ENCODE measurements at places on chromosomes 7 and 10.
A peak's percentile ranks its signal among the peaks of the same experiment; 100 is the strongest.

DNA sequence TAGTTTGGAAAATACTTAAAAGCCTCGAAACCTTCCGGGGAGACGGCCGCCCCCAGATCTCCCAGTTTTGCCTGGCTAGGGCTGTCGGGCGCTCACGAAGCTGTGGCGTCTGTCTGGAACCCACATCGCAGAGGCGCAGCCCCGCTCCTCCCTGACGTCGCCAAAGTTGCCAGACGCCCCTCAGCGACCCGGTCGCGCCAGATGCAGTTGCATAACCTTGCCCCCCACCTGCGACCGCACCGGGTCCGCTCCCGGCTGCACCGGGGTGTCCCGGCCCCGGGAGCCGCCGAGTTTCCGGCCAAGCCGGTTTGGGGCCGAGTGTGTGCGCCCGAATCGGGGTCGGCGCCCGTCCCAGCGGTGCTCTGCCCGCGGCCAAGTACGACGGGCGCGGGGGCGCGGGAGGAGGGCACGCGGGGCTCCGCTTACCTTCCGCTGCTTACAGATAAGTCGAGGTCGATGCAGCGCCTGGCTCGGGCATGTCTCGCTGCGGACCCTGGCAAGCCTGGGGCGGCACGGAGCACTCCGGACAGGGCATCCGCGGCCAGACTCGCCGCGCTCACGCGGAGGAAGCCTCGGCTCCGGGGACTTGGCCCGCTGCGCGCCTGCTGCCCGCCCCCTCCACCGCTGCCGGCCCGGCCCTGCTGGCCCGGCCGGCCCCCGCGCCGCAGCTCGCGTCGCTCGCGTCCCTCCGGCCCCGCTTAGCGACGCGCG lies 665 bp downstream of the INSYN2A start:
- no peak for DNase-seq

GRCh38 chr7:102916426-102916825 lies 3.6 kb downstream of the LRRC17 start:
- no peak for DNase-seq

DNA sequence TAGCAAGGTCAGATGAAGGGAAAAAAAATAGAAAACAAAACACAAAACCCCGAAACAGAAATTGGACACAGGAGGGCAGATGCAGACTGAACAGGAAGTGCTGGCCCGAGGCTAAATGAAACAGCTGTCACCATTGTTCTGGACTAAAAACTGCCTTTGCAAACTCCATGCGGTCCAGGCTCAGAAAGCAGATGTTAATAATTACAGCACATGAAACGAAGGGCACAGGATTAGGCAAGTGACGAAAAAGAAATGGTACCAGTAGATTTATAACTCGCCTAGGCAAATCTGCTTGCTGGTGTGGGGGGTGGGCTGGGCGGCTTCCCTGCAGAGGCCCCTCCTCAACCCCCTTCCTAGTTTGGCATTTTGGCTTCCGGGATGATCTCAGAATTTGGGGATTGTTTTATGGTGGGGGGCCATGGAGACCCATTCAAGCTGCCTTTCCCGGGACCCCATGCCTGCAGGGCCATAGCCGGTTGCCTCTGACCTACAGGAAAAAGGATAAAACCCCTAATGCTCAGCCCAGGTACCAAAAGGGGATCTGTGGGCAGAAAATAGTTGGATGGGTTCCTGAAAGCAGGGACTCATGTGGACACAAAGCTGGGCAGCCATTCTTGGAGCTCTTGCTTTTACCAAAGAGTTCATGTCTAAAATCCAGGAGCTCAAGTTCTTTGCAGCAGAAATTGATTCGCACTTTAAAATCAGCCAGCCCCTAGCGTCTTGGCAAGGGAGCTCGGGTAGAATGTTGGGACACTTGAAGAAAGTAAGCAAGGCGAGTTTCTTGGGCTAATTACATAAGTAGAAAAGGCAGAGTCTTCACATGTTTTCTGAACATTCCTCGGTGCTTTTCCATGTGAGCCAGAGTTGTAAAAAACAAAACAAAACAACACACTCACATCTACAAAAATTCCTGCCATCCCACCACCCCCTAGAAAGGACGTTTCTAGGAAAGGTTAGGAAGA lies 39.0 kb upstream of the EMX2 start:
- DNase-seq = no peak

DNA sequence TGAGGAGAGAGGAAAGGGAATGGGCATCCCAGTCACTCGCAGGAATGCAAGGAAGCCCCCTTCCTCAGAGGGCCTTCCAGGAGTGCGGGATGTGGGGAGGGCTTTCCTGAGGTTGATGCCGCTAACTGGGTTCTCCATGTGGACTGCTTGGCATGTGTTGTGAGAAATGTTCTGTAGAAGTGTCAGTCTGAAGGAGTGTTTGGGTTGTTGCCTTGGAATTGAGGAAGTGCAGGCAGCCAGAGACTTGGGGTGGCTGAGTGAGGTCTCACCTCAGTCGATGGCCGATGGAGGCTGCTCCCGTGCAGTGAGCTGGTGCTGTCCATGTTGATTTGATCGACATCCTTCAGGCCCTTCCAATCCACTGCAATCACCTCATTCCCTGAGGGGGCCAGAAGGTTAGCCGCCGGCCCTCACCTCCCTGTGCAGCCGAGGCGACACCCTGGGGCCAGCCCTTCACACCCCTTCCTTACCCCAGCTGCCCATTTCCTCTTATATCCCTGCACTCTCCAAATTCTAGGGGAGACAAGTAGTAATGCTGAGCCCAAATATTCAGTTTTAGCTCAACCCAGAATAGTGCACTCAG lies 2.7 kb downstream of the FAM131B start:
- DNase-seq = no peak

GRCh38 chr10:96767611-96768010 lies 47.3 kb upstream of the PIK3AP1 start:
- DNase-seq = no peak

DNA sequence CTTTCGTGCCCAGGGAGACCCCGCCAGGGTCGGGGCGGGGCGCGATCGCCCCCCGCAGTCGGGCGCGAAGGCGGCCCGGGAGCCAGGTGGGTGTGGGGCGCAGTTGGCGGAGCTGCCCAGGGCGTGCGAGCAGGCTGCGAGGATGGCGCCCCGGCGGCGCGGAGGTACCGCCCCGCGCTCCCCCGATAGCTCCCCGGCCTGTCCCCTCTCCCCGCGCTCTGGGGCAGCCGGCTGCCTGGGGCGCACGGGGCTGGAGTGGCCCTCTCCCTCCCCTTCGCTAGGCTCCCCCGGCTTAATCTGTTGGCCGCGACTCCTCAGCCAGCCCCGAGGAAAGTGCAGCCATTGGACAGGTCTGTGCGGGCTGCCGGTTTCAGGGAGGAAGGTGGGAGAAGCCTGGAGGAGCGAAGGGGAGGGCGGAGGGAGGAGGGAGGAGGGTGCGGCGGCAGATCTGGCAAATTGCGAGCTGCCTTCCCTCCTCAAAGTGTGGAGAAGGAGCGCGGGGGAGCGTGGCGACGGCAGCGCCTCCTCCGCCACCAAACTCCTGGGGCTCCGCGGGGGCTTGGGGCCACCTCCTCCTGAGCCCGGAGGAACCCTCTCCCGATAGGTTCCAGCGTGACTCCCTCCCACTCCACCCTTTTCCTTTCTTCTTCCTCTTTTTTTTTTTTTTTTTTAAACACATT lies 361 bp upstream of the PLXDC2 start:
- no peak for DNase-seq

DNA sequence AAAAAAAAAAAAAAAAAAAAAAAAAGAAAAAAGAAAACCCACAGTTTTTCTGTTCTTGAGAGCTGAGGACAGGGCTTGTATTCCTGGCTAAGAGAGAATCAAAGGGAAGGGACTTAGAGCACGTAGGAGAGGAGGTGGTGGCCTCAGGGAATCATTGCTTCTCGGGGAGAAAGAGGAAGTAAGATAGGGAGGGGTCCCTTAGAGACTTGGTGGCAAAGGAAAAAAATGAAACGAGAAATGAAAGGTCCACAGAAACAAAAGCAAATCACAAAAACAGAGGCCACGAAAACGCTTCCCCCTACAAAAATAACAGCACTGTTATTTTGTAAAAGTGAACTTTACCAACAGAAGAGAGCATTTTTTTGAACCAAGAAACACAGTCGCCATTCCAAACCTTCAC lies 323.1 kb upstream of the GALNT17 start:
- DNase-seq = no peak

DNA sequence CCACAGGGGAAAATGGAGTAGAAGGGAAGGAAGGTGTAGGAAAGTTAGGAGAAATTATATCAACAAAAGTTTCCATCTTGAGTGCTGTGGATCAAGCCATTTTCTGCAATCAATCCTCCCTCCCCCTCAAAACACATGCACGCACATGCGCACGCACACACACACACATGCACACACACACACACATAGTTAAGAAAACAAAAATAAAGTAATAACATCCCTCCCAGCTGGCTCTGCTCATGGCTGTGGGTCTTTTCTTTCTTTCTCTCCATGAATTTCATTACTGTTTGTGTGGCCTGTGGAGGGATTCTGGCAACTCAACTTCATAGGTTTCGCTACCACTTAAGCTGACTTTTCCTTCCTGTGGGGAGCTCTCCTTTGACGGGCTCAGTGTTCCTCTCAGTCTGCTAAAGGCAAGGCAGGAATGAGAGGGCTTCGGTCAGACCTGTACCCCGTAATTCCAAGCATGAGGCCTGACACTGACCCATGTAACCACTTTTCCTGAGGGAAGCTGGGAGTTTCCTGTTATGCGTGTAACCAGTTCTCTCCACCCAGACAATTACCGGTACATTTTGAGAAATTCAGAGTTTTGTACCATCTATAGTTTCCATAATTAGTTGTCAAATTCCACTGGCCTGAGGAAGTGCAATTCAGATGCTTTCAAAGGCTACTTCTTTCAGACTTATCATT lies 79.8 kb downstream of the ZNF92 start:
- DNase-seq = no peak

DNA sequence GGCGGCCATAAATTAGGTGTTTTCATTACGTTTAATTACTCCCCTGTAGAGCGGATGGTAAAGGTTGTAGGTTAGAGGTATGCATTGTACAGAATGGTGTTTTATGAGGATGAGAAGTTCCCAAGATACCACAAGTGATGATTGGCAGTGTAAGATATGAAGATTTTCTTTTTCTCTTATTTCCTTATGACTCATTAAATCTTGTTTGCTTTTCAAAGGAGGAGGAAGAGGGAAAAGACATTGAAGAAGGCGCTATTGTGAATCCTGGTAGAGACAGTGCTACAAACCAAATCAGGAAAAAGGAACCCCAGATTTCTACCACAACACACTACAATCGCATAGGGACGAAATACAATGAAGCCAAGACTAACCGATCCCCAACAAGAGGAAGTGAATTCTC lies 133.9 kb downstream of the AASS start:
- DNase-seq = no peak

- DNase-seq = no peak
These were observed 213.9 kb upstream of the PPP2R2D start for GRCh38 chr10:131686781-131687420.

- DNase-seq = no peak
These were observed 50.0 kb upstream of the PTN start for GRCh38 chr7:137393570-137393969.

DNA sequence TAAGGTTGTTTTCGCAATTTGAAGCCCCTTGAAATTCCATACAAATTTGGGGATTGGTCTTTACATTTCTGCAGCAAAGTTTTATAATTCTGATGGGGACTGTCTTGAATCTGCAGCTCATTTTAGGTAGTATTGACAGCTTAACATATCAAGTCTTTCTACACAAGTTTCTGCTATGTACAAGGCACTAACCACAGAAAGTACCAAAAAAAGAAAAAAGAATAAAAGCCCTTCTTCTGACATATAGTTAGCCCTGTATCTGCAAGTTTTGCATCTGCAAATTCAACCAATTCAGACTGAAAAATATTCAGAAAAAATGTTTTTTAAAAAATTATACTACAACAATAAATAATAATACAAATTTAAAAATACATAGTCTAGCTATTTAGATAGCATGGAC lies 15.3 kb downstream of the POT1 start:
- DNase-seq = no peak

DNA sequence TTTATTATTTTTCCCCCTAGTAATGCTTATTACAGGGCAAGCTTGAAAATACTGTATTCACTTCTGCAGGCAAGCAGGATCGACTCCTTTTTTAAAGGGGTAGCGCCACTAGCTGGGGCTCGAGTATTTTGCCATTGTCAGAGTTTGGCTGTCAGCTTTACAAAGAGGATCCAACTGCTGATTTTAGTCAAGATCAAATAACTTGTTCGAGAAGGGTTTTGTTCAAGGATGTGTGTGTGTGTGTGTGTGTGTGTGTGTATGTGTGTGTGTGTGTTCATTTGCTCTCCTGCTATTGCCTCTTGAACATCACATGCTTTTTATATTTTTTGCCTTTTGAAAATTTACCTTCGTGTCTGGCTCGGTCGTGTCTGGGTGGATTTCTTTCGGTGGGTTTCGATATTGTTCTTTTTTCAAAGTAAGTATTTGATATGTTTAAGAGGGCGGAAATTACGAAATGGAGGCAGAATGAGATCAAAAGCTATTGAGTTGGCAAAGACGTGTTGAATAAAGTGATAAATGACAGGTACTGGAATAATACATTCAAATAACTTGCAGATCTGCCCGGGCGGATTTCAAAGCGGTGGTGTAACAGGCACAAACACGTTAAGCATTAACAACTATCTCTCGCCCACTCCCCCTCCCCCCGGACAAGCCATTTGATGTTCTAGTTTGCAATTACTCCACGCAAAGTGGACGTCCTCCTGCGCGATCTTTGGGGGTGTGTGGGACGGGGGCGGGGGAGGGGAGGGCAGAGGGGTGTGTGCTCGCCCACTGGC lies 1.1 kb downstream of the ARID5B start:
- DNase-seq = peak; percentile 72

DNA sequence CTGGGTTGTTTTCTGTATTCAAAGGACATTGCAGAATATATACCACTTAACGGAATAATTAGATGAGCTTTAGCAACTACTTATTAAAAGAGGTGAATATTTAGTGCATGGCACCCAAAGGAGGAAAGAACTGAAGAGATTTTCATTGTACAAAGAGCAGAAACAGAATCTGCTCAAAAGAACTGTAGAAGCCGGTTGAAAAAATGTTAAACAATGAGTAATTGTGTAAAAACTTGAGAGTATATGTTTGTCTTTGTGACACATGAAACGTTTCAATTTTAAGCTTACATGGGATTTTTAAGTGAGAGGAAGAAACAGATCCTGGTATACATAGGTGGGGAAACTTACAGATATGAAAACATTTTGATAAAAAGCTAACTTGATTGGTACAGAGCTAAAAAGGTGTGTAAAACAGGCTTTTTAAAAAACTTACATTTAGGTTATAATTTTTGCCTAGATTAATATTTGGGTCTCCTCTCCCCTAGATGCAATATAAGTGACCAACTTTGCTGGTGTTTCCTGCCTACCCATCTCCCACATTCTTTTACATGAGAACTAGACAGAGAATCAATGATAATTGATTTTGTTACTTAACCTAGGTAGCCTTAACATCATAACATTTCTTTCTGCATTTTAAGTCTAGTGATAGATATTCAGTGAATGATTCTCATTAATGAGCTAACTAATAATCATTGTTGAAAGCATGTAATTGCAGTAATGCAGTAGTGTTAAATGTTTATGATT lies 6.8 kb downstream of the ARL5B start:
- no peak for DNase-seq

- no peak for DNase-seq
These were observed 117.4 kb upstream of the GPR26 start for GRCh38 chr10:123548770-123549169.

DNA sequence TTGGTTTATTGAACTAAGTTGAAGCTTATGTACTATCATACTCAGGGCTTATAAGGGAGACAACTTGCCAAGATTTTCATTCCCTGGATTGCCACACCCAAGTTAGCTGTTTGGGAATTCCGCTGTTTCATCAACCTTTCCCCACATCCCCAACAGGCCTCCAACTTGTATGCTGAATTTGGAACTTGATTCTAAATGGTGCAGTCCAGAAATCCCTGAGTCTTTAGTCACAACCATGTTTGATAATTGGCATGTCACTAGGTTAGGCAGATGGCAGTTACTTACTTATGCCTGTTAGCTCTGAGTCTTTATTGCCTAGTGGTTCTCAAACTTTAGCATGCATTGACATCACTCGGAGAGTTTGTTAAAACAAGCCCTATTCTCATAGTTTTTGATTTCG lies 135.4 kb upstream of the PRPS1L1 start:
- DNase-seq = no peak
